ENCODE measurements at places on chromosomes 6 and 20.

- DNase-seq = no peak
Observed at GRCh38 chr6:68427630-68428029, 207.5 kb upstream of the ADGRB3 start.

GRCh38 chr6:170053966-170054661 is 236.8 kb downstream of the DLL1 start:
- DNase-seq = no peak

DNA sequence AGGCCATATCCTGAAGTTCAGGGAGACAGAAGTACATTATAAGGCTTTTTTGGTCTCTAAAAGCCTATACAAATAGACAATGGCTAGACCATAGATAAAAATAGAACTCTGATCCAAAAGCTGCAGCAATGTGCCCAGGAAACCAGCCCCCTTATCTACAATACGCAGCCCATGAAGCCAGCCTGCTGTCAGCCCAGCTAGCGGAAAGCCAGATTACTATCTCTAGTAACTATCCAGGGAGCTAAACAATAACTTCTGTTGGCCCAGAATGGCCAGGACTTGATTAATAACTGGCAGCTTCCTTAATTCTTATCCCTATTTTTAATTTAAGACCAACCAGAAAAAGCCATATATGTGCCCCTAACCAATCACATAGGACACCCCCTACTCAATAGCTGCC is 160.4 kb upstream of the SMLR1 start:
- no peak for DNase-seq

DNA sequence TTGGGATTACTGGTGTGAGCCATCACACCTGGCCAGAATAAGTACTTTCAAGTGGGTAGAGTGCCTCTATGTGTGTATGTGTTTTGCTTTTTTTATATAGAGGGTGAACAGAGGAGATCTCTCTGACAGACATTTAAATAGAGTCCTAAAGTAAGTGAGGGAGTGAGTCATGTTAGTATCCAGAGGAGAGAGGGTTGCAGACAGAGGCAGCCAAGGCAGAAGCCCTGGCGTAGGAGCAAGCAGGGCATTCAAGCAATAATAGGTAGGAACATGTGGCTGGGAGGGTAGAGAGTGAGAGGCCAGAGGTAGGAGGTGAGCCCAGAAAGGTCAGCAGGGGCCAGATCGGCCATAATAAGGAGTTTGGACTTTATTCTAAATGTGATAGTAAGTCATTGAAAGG is 48.9 kb downstream of the PHF20 start:
- DNase-seq = peak; percentile 42

GRCh38 chr6:2798586-2799134 is 33.5 kb downstream of the WRNIP1 start:
- DNase-seq = no peak

DNA sequence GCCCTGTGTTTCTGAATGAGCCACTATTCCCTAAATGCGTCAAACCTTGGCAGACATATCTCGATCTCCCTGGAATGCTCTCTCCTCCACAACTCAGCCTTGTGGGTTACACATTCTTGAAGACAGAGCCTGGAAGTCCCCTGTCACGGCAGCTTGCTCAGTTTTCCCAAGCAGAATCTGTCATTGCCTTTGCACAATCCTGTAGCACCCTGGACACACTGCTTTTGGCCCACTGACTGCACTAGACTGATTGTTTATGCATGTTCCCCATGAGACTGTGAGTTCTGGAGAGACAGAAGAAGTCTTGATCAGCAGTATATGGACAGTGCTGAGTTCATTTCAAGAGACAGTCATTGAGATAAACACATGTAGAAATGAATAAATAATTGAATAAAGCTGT is 406.7 kb downstream of the CD83 start:
- DNase-seq = peak; percentile 50

DNA sequence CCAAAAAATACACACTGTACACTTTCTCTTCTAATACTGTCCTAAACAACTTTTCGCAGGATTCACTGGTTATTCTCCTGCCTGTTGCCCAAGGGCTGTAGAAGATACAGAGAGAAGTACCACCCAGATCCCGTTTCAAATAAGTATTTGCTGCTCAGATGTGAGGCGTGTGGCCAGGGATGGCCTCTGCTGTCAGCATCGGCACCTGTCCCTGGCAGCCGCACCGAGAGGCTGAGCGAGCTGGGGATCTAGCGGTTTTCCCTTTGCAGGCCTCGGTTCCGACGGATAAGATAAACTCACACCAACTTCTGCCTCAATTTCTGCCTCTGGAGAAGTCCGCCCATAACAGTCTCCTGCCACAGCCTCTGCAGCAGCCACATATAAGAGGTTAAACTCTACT is 685.2 kb upstream of the AGPAT4 start:
- no peak for DNase-seq

GRCh38 chr20:64072498-64073063 is 6.7 kb downstream of the RGS19 start:
- no peak for DNase-seq

- DNase-seq = peak; percentile 49
Observed at GRCh38 chr6:132365281-132365907, 35.9 kb downstream of the MOXD1 start.

DNA sequence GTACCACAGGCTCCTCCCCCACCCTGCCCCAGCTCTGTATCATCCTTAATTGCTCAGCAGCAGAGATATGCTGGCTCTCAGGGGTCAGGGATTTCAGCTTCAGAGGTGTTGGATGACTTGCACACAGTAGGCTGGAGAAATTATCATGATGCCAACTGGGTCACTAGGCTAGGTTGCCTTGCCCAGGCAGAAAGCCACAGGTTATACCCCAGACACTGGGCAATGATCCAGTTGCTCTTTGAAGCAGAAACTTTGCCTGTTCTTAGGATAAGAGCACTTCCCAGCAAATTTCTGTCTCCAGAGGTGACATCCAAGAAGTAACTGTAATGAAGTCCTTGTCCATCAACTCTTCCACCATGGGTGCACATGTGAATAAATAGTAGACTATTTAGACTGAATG is 38.3 kb upstream of the SCML4 start:
- DNase-seq = peak; percentile 20

DNA sequence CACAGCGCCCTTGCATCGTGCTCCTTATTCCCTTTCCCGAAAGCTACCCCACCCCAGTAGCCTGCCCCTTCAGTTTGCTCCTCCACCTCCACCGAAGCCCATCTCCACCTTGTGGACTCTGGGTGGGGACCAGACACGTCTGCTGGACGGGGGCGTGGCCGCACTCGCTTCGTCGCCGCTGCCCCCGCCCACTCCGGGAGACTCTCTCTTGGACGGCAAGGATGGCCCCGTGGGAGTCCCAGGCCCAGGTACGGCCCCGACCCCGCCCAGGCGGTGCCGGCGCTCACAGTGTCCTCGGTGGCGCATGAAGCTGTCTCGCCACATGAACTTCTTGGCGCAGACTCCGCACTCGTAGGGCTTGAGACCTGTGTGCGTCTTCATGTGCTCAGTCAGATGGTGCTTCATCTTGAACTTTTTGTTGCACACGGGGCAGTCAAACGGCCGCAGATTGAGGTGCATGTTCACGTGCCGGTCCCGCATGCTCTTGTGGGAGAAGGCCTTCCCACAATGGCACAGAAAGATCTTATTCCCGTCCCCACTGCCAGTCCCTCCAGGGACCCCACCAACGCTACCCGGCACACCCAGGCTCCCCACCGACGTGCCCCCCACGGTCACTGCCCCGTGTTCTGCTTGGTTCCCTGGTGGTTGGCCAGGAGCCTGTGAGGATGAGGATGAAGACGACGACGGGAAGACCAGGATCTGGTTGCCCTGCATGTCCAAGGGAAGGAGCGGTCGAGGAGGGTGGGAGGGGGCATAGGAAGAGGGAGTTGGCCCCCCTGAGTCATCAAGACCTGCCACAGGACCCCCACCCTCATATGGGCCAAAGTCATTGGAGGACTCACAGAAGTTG is 1.3 kb upstream of the TAPBP start:
- DNase-seq = no peak

GRCh38 chr20:9214685-9215084 is 145.8 kb downstream of the PLCB4 start:
- peak; percentile 87 for DNase-seq

GRCh38 chr6:4672772-4673171 is 103.4 kb upstream of the CDYL start:
- no peak for DNase-seq

GRCh38 chr20:40583636-40584035 is 105.4 kb downstream of the MAFB start:
- no peak for DNase-seq

- DNase-seq = no peak
Observed at GRCh38 chr6:167972193-167972592, 25.3 kb upstream of the KIF25 start.

- peak; percentile 56 for DNase-seq
Observed at GRCh38 chr6:114100215-114100994, 129.5 kb upstream of the HDAC2 start.

All from RPMI7951 (cell line).